ENCODE measurements at places on chromosomes 4 and X.

DNA sequence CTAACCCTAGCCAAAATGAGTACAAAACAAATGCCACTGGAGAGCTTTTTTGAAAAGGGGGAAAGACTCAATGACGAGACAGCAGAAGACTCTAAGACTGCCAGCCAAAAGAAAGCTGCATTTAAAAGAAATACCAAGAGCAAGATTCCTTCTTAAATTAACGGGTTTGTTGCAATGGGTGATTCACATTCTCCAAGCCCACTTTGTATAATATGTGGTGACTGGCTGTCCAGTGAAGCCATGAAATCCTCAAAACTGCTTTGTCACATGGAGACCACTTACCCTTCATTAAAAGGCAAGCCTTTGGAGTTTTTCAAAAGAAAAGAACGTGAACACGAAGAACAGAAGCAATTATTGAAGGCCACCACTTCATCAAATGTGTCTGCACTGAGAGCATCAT, 68.2 kb downstream of the MRPL1 start:
- DNase-seq = no peak

DNA sequence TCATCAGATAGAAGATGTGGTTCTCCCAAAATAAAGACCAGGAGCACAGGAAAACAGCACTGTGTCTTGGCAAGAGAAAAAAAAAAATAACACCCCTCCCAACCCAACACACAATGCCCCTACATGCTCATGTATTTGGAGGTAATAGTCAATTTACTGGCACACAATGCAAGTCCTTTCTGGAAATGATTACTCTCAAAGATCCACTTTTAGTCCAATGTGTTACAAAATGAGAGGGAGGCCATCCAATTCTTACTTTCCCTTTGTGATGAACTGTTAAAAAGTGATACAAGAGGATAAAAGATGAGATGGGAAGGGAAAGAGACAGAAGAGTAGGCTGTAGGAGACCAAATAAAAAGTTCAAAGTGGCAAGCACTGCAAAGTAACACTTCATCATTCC, 180.3 kb upstream of the DKK2 start:
- DNase-seq = no peak

DNA sequence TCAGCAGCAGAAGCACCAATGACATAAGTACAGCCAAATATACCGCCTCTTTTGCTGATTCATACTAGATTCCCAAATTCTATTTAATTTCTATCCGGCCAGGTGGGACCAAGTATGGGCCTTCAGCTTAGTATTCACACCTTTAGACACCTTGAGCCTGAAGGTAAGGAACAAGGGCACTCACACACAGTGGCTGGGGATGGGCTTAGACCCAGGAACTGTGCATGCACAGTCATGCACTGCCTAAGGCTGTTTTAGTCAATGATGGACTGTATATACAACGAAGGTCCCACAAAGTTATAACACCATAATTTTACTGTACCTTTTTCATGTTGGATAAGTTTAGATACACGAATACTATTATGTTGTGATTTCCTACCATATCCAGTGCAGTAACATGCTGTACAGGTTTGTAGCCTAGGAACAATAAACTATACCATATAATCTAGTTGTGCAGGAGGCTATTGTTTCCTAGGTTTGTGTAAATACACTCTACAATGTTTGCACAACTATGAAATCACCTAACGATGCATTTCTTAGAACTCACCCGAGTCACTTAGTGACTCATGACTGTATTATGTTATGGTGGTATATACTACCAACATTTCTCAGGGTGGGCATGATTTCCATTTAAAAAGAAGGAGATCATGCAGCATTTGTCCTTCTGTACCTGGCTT, 9.7 kb upstream of the CLNK start:
- no peak for DNase-seq

DNA sequence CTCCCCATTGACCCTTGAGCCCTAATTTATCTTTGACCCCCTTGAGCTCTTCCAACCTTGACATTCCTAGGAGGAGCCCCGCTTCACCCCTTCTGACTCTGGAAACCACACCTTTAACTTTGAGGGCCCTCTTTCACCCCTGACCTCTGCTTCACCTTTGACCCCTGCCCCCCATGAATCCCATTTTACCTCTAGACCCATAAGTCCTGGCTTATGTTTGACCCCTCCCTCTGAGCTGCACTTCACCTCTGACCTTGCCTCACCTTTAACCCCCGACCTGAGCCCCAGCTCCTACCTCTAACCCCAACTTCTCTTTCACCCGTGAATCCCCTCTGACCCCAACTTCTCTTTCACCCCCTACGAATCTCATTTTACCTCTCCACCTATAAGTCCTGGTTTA, 169.7 kb downstream of the THOC2 start:
- no peak for DNase-seq

DNA sequence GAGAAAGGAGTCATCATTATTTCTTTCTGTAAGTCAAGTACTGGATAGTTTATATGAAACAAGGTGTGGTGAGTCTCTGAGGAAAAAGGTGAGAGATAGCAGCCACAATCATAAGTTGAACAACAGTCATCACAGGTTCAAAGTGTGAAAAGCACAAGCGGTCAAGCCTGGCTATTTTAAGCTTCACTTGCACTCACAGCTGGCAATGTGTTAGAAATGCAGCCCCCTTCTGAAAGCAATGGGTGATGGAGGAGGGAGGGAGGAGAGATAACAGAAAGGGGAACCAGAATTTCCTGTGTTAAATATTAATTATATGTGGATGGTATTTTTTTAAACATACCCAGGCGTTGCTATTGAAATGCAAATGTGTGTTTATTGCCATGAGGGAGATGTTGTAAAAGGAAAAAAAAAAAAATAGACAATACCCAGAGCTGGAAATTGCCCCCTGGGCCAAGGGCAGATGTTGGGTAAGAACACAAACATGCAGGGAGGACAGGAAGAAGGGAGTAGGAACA, 26.9 kb upstream of the BMP3 start:
- DNase-seq = no peak

DNA sequence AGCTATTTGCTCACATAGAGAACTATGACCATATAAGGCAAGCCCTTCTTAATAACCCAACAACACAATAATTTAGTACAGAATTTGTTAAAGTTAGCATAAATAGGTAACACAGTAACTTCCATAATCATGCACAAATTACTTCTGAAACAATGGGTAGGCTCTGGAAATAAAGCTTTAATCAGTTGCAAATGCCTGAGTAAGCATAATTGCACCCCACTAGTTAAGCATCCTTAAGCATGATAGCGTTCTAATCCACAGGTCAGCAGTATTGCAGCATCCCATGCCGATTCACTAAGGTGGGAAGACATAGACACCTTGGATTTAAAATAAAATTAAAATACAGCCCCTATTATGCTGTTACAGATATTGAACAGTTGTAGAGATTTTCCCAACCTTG, 161.7 kb downstream of the DHX15 start:
- no peak for DNase-seq

DNA sequence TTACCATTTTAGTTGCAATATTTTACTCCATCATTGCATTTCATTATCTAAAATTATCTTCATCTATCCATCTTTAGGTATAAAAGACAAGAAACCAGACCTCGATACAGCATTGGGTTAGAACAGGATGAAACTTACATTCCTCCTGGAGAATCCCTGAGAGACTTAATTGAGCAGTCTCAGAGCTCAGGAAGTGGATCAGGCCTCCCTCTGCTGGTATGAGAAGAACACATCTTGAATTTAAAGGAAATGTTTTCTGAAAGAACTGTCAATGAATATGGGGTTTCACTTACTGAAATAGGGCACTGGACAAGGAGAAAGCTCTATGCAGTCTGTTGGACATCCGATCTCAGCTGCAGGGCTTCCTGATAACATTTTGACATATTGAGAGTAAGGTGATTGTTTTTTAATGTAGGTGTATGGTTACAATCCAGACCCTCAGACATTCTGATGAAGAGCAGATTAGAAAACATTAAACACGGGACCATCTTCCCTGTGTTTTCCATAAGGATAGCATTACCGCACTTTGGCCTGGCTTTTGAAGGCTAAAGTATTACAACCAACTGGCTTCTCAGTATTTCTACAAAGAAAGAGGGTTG, 367.2 kb downstream of the BMPR1B start:
- no peak for DNase-seq

DNA sequence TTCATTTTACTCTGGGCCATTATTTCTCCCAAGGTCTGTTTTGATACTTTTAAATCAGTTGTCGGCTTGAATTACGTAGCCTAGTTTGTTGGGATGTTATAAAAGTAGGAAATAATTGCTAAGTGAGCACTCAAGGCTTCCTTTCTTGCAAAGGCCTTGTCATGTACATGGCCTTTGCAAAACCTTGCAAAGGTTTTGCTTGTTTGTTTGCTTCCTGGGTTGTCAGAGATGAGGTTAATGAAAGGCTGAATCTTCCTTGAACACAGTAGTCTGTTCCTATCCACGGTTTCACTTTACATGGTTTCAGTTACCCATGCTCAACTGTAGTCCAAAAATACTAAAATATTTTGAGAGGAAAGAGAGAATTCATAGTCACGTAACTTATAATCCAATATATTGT, 113.5 kb downstream of the NAA11 start:
- DNase-seq = no peak

GRCh38 chr4:89256203-89256800, 51.3 kb downstream of the GPRIN3 start:
- no peak for DNase-seq

DNA sequence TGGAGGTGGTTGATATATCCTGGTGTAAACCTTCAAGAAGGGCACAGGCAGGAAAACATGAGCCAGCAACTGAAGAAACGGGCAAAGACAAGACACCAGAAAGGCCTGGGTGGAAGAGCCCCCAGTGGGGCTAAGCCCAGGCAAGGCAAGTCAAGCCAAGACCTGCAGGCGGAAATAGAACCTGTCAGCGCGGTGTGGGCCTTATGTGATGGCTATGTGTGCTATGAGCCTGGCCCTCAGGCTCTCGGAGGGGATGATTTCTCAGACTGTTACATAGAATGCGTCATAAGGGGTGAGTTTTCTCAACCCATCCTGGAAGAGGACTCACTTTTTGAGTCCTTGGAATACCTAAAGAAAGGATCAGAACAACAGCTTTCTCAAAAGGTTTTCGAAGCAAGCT, 7.2 kb downstream of the ZFP42 start:
- no peak for DNase-seq

DNA sequence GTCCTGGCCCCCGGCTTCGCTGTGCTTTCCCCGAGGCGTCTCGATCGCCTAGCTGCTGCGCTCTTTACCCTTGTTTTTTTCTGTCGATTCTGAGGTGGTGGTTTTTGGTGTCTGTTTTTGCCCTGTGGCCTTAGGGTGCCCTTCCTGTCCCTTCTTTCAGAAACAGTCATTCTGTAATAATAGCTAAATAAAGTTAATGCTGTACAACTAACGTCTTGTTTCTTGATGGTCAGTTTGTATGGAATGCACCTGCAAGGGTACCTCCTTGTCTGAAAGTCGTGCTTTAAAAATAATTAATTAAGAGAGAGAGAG, 686 bp downstream of the FIP1L1 start:
- no peak for DNase-seq

DNA sequence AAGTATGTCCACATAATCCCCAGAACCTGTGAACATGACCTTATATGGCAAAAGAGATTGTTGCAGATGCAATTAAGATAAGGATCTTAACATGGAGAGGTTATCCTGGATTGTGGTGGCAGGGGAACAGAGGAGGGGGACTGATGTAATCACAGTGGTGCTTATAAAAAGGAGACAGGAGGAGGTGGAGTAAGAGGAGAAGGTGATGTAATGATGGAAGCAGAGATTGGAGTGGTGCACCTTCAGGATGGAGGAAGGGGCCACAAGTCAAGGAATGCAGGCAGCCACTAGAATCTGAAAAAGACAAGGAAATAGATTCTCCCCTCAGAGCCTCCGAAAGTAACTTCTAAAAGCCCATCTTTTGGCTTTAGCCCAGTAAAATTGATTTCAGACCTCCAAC, 388.4 kb downstream of the BCOR start:
- DNase-seq = no peak

DNA sequence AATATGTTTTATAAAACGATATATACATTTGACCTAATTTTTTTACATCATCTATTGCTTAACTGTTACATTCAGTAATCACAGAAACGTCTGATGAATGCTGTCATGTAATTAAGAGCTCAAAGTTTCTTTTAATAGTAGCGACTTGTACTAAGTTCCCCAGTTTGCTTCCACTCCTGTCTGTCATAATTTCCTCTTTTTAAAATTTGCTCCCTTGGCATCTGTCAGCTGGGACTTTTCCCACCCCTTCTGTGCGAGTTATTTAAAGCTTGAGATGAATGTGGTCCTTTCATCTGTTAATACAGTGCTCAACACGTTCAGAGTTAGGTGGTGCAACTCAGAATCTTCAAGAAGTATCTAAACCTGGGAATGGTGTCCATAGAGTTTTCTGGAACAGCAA, 1.2 kb downstream of the RAP1GDS1 start:
- DNase-seq = no peak

DNA sequence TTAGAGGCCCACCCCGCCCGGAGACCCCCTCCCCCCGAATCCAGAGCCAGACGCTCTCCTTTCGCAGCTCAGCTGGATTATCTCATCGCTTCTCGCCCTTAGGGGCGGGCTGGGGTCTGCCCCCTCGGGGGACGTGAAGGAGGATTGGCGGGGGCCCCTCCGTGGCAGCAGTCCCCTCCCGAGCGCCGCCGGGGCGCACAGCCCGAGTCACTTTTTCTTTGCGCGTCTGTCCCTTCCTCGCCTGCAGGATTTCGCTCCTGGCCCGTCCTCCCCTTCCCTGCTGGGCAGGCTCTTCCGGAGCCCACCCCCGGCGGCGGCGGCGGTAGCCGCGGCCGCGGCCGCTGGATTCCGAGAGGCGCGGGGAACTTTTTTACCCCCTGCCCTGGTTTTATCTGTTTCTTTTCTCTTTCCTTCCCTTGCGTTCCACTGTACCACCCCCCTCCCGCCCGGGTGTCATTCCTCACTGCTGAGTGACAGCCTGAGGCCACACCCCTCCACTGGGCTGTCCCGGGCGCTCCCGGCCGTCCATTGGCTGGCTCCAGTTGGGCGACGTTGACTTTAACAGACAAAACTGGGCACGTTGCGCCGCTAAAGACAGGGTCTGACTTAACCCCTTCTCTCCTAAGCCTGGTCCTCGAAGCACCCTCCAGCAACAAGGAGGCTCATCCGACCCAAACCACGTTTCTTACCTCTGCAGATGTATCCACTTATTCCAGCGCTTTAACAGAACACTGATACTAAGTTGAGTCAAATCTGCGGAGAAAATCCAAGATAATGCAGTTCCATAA, 492 bp upstream of the NKX3-2 start:
- peak; percentile 26 for DNase-seq

- DNase-seq = no peak
Observed at GRCh38 chr4:85127653-85128052, 161.2 kb upstream of the WDFY3 start.

DNA sequence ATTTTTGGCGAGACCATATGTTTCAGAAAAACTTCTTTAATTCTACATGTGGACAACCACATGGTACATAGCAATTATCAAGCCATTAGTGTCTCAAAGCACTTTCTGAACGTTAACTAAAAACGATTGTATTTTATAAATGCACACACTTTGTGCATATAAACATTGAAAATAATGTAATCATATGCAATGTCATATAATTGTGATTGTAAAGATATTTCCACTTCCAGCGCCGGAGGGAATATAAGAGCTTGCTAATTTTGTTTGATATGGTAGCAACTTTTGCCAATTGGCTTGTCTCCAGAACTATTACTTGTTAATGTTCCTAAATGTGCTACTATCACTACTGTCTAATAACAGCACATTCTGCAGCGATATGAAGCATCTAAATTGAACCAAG, 162.3 kb upstream of the SMIM31 start:
- no peak for DNase-seq

GRCh38 chr4:175805846-175806245, 6.2 kb downstream of the GPM6A start:
- DNase-seq = no peak
